Adrenal gland (tissue), 19 donors: ENCODE measurements at places on chromosomes 2 and 18.
A peak's percentile ranks its signal among the peaks of the same experiment; 100 is the strongest.

DNA sequence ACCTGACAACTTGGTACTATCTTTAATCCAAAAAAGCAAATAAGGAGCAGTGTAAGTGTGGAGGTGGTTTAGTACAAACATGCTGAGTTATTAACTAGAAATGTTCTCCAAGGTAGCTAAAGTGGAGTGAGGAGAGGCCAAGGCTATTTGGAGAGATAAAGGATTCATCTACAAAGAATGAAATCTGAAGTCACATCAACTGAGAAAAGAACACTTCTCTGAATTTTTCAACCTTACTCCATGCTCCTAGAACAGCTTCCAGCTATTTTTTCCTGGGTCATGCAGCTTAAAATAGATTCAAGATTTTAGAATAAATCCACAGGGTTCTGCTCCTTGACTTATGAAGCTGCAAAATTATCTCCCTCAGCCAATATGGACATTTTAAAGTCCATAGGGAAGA lies 18.7 kb downstream of the IMMT start:
- no peak for DNase-seq

DNA sequence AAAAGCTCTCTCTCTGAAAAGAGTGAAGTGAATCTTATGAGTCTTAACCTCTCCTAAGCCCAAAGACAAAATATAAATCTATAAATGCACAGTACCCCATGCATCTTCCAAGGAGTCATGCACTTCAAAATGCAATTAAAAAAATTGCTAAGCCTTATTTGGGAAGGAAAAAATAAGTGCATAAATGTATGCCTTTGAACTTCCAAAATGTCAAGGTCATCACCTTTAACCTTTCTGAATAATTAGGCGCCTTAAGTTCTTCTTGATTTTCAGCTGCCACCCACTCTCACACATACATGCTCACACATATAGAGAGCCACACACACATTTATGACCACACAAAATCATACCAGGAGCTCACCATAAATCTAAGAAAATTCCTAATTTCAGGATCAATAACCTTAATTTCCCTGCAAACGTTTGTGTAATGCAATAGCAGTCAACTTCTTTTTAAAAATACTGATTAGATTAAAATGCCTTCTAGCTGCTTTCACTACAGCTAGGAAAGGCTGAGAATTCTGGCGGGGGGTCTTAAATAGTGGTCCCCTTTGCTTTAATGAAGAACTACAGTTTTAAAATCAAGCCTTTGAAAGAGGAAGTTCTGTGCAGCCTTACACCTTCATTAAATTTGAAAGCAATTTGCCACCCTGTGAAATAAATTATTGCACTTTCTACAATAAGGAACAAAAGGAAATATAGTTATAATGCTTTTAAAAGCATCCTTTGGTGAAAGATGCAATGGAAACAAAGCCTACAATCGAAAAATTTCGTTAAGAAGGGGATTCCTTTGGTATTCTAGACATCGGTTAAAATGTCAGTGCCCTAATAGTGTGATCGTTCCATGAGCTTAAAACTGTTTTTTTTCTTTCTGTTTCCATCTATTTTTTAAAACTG lies 3.6 kb downstream of the HOXD11 start:
- DNase-seq: no peak

GRCh38 chr2:44273596-44273995 lies 1.7 kb upstream of the SLC3A1 start:
- no peak for DNase-seq

- DNase-seq: peak; percentile 55
Observed at GRCh38 chr2:150621526-150622213, 134.2 kb upstream of the RND3 start.

- DNase-seq: no peak
Observed at GRCh38 chr2:207136874-207137273, 28.9 kb downstream of the KLF7 start.

DNA sequence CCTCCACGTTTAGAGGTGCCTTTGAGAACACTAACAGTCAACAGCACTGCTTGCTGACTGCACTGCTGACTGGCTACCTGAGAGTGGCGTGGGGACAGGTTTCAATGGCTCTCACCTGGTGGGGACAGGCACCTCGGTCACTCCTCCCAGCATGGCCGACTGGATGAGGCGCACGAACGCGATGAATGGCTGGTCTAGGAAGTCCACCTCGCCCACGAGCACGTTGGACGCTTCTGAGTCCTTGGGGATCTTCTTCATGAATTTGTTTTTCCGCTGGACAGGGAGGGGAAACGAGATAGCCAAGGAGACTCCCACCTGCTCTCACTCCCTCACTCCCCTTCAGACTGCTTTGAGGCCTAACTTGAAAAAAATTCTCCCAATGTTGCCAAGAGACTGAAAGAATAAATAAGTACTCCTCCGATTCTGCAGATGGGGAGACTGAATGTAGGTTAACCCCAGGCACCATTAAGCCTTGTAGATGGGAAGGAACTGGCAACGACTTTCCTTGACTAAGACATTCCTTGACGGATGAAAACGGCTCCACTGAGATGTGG lies 57.3 kb downstream of the MTHFD2 start:
- DNase-seq: no peak

DNA sequence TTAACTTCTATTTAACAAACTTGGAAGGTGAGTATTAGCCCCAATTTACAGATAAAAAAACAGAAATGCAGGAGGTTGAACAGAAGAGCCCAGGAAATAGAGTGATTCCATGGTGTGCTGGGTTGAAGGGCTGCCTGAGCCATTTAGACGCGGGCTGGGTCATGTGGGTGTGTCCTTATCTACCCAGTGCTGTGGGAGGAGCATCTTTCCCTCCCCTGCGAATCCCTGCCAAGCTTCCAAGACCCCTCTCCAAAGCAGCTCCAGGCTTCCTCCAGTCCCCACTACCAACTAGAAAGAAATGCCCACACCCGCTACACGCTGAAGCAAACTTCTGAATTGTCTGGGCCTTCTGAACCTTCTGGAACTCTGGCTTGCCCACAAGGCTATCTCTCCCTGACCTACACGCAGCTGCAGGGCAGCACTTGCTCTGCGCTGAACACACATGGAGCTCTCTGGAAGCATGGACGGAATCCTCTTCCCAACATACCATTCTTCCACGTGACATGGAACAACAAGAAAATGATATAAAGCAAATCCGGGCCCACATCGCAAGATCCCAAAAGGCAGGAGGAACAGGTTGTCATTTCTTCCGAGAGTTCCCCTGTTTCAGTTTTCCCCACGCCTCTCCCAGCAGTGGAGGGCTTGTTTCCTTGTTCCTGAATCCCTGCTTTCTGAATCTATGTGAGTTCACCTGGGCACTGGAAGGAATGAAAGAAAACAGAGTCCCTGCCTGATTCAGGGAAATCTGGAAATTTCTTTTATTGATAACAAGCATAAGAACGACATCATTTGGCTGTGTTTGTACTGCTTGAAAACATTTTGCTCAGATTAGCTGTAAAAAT lies 562.7 kb upstream of the ID2 start:
- no peak for DNase-seq

- DNase-seq: peak; percentile 5
Observed at GRCh38 chr18:48200631-48201336, 208.4 kb downstream of the ZBTB7C start.

GRCh38 chr2:105308382-105309146 lies 21.0 kb downstream of the TGFBRAP1 start:
- DNase-seq: no peak

GRCh38 chr2:135742325-135742757 lies 686 bp downstream of the UBXN4 start:
- peak; percentile 49 for DNase-seq

DNA sequence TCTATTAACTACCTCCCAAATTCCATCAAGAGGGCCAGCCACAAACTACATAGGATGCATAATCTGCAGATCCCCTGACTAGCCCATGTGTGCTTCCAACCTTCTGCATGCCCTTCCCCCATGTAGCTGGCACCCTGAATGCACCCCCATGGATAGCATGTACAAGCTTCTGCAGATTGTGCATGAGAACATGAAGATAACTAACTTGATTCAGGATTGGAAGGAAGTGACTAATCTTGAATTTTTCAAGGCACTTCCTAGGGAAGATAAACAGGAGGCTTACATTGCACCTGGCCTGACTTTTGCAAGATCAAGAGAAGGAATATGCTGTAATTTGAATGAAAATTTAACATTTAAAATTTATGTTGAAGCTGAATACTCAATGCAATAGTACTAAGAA lies 66.7 kb downstream of the CDC42EP3 start:
- no peak for DNase-seq

GRCh38 chr2:219025637-219026585 lies 15.4 kb downstream of the CFAP65 start:
- DNase-seq: no peak

- peak; percentile 53 for DNase-seq
Observed at GRCh38 chr2:105179469-105180372, 61.8 kb upstream of the GPR45 start.

DNA sequence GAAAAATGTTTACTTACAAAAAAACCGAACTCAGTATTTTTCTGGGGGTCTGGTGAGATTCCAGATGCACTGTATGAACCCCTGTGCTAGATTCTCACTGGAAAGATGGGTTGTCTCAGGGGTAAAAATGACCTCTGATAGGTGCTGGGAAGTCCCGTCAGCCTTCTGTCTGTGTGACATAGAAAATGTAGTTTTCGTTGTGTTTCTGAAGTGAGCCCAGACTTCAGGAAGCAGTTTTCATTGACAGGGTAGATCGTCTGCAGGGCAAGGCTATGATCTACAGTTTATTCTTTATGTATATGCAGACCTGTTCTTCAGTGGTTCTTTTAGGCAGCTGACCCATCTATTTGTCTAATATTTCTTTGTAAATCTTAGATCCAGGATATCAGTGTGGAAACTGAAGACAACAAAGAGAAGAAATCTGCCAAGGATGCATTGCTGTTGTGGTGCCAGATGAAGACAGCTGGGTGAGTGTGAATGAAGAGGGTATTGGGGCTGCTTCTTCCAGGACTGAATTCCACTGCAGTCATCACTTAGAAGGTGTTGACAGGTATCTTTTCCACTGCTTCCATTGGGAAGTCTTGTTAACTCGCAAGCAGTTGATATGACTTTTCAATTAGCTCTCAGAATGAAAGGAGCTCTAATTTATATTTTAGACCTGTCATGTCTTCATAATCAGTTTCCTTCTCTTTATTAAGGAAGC lies 107.5 kb upstream of the EML6 start:
- DNase-seq: no peak

DNA sequence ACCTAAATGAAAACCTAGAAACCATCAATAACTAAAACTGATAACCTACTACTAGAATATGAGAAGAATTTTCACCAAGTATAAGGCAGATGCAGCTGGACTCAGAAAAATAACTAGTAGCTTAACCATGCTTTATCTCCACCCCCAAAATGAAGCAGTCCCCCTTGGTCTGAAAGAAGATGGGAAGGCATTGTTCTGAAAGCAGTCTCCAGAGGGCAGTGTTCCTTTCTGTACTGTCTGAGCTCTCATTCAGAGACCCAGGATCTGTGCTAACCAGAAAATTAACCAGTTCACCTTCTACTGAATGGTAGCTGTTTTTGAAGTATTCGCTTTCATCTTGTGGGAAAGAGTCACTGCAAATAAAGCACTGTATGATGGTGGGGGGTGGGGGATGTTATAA lies 273.0 kb downstream of the PDE11A start:
- DNase-seq: peak; percentile 4

GRCh38 chr2:10465910-10466309 lies 17.8 kb upstream of the ODC1 start:
- no peak for DNase-seq

- no peak for DNase-seq
Observed at GRCh38 chr2:32901313-32901712, 45.4 kb upstream of the LTBP1 start.

DNA sequence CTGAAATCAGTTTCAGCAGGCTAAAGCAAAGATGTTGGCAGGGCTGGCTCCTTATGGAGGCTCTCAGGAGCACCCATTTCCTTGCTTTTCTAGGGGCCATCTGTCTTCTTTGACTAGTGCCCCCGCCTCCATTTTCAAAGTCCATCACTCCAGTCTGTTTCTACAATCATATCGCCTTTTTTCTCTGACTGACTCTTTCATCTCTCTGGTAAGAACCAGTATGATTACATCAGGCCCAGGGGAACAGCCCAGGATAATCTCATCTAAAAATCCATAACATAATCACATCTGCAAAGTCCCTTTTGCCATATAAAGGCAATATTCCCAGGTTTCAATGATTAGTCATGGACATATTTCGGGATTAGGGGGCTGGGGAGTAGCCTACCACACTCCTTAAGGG lies 57.0 kb downstream of the CUL3 start:
- DNase-seq: no peak

GRCh38 chr2:83873110-83873509 lies 586.0 kb downstream of the SUCLG1 start:
- DNase-seq: no peak

DNA sequence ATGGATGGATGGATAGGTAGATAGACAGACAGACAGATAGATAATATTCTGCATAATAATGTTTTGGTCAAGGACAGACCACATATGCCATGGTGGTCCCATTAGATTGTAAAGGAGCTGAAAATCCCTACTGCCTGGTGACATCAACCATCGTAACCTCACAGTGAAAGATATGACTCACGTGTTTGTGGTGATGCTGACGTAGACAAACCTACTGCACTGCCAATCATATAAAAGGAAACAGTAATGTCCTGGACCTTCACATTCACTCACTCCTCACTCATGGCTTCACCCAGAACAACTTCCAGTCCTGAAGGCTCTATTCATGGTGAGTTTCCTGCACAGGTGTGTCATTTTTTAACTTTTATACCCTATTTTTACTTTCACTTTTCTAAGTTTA lies 202.9 kb upstream of the TPO start:
- DNase-seq: no peak

DNA sequence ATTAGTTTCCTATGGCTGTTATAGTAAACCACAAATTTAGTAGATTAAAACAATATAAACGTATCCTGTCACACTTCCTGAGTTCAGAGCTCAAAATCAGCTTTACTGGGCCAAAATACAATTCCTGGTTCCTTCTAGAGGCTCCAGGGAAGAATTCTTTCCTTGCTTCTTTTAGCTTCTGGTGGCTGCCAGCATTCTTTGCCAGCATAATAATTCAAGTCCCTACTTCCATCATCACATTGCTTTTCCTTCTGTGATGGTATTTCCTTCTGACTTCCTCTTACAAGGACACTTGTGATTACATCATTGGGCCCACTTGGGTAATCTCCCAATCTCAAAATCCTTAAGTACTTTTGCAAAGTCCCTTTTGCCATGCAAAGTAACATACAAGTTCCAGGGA lies 40.6 kb downstream of the MOB4 start:
- no peak for DNase-seq

DNA sequence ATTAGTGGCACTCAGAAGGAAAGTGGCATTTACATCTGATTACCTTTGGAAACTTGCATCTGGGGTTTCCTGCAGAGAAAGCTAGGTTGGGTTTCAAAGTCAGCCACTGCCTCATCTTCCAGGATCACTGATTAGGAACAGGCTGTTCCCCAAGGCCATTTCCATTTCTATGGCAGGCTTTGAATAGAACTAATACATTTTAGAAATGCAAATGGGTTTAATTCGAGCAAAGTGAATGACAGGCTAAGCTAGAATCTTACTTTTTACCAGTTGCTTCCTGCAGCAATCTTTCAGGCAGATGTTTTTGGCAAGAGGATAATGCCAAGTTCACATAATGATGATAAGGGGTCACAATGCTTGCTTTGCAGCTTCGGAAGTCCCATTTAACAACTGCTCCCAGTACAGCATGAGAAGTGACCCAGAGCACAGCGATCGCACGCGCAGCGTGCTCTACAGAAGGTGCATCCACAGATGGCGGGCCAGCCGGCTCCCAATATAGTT lies 336.7 kb downstream of the LPIN1 start:
- DNase-seq: no peak
